ENCODE measurements at places on chromosomes 1 and 21.

DNA sequence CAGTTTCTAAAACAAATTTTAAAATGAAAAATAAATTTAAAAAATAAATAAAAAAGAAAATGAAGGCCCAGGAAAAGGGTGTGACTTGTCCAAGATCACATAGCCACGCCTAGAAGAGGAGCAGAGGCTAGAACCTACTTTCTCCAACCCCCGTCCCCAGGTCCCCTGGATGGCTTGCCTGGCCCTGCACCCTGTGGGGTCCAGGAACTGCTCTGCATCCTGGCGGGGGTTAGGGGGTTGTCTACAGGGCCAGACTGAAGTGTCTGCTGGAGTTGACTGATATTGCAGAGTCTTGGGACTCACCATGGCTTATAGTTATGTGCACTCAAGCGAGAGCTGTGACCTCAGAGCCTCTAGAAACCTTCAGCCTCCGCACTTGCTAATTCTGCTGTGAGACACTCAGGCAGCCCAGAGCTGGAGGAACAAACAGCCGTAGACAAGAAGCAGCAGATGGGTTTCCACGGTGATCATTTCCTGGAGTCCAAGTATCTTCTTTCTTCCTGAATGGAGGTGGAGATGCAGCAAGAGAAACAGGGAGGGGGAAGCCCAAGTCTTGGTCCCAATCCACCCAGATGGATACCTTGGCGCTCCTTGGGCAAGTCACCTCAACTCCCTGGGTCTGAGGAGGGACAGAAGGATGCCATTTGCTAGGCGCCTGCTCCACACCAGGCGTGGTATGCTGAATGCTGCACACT is 5.2 kb upstream of the EXTL1 start:
- DNase-seq, result no peak

GRCh38 chr21:44940116-44940631 is 345 bp downstream of the SLX9 start:
- peak; percentile 33 for DNase-seq

DNA sequence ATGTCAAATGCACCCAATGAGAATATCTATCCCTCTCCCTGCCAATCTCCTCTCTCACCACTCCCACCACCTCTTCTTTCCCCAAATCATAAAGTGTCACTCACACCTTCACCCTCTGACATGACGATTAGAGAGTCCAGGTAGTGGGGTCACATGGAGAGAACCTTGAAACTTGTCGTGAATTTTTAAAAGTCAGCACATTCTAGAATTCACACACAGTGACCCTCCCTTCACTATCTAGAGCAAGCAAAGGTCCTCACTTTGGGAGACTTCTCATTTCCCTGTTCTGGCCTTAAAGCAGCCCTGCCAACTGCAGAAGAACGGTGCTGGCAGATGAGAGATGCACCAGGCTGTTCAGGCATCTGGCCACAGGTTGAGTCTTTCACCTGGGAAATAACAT is 61.9 kb downstream of the CD34 start:
- DNase-seq, result no peak

DNA sequence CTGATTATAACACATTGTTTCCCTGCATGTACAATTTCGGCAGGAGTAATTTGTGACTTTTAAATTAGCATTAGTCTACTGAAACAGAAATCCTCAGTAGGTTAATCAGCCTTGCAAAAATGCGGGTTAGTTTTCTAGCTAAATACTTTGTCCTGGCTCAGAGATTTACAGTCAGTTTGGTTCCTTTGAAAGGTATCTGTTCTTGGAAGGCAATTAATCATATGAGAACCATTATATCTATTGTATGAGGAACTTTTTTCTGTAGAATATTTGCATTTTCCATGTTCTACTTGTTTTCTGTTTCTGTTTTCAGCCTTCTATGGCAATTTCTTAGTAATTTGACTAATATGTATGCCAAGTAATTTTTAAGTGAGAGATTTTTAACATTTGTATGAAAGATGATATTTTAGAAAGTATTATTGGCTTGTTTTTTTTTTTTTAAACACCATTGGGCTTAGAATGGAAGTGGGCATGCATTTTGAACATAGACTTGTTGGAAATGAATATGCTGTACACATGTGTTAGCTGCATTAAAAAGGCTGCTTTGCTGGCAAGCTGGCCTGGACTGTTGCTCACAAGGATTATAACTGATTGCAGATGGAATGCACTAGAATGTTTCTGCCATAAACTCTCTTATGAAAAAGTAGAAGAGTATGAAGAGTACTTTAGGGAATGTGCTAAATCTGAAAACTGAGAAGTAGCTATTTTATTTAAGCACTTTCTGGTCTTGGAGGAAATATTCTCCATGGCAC is 26.2 kb downstream of the KIF1B start:
- no peak for DNase-seq

DNA sequence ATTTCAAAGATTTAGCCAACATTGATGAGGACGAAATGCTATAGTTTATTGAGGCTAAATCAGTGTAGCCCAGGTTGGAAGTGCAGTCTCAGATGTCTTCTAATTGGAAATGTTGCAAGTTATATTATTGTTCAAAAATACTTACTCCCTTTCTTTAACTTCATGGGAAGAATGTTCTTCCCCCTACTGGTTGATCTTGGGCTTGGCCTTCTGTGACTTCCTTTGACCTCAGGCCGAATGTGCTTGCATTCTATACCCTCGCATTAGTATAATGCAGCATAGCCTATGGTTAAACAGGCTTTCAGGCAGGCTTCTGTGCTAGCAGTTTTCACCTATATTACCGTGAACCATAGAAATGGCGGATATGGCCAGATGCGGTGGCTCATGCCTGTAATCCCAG is 77.3 kb downstream of the RPE65 start:
- DNase-seq, result no peak
